ENCODE measurements at places on chromosomes 7 and 10. TPM values are rescaled to one million over a fixed set of nuclear protein-coding genes. Genes with fewer than 3 reads are reported as not detected.
A peak's percentile ranks its signal among the peaks of the same experiment; 100 is the strongest.

The ZNF282 gene
- total RNA-seq: 54.6 TPM

The PRPS1L1 gene
- total RNA-seq: not detected

The CARD11 gene
- 11.4 TPM for total RNA-seq

The PTPRZ1 gene
- total RNA-seq: 0.04 TPM

The ZNF117 gene
- total RNA-seq: 8.5 TPM

The PRKG1 gene
- 0.22 TPM for total RNA-seq

The ERVW-1 gene
- total RNA-seq: not detected

The FGL2 gene
- 0.11 TPM for total RNA-seq

DNA sequence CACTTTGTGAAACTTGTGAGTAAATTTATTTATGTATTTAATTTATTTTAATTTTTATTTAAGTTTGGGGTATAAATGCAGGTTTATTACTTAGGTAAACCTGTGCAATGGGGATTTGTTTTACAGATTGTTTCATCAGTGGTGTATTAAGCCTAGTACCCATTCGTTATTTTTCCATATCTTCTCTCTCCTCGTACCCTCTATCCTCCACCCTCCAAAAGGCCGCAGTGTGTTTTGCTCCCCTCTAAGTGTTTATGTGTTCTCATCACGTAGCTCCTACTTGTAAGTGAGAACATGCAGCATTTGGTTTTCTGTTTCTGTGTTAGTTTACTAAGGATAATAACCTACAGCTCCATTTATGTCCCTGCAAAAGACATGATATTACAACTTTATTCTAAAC lies 145.4 kb upstream of the SMIM30 start:
- H3K27me3 ChIP-seq: no peaks in the 10 kb centered on the region
- DNase-seq: peak; percentile 38
- no peaks in the 10 kb centered on the region for H3K4me1 ChIP-seq
- peak overlapping the region; percentile 65 for H3K27ac ChIP-seq
- no peaks in the 10 kb centered on the region for H3K36me3 ChIP-seq

DNA sequence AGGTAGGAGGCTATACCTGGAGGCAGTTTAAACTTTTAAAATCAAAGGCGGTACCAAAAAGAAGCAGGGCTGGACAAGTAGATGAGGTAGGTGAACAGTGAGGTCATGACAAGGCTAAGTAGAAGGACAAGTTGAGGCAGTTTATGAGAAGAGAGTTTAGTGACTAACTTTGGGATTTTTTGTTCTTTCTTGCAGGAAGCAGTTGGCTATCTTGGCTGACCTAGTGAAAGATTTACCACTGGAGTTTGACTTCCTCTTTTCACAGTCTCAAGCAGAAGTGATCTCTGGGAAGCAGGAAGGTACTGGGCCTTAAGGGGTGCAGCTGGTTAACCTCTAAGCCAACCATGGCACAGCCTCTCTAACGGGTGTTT lies 26.3 kb downstream of the ENTPD7 start:
- no peak for DNase-seq
- peaks cover 4% of the 10 kb centered on the region for H3K36me3 ChIP-seq
- no peaks in the 10 kb centered on the region for H3K27me3 ChIP-seq
- H3K4me3 ChIP-seq: no peak overlapping the region
- H3K27ac ChIP-seq: peak overlapping the region; percentile 72

DNA sequence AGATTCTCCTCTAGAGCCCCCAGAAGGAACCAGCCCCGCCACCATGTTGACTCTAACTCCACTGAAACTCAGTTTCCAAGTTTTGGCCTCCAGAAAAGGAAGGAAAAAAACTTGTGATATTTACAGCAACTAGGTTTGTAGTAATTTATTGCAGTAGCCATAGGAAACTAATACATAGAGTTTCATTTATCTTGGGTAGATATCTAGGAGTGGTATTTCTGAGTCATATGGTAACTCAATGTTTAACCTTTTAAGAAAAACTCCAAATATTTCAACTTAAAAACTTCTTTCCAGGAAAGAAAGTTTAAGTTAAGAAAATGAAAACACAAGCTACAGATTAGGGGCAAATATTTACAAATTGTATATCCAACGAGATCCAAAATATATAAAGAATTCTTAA lies 576.7 kb downstream of the KCNMA1 start:
- H3K36me3 ChIP-seq: no peaks in the 10 kb centered on the region
- H3K4me1 ChIP-seq: no peaks in the 10 kb centered on the region
- H3K27me3 ChIP-seq: no peaks in the 10 kb centered on the region

DNA sequence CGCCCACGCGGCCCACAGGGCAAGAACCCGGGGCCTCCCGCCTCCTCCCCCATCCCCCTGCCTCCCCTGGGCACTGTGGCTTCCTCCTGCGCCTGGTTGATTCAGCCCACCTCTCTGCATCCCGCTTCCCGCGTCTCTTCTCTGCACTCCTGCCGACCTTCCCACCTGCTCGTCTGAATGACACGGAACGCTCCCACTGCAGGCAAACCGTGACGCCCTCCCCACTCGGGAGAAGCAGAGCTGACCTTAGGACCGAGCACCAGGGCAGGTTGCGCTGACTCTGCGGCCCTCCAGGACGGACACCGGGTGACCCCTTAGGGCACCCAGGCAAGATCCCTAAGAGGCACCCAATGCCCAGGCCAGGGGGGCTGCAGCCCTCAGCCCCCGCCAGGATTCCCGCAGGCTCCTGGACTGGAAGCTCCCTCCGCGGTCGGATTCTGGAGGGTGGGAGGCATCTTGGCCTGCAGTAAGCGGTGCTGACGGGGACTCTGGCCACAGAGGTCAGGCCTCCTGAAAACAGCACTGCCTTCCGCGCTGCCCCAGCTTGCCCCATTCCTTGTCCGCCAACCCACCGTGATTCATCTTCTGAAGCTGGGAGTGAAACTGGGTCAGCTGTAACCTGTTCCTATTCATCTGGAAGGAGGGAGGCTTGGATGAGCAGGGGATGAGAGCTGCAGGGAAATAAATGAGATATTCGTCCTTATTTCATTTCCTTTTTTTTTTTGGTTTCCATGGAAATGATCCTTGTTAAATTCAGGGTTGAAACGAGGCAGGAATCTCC lies 990 bp downstream of the CALML3 start:
- H3K27ac ChIP-seq: no peak overlapping the region
- no peak overlapping the region for H3K4me3 ChIP-seq
- peaks cover 32% of the 10 kb centered on the region for H3K4me1 ChIP-seq
- H3K27me3 ChIP-seq: no peaks in the 10 kb centered on the region
- no peak for DNase-seq

DNA sequence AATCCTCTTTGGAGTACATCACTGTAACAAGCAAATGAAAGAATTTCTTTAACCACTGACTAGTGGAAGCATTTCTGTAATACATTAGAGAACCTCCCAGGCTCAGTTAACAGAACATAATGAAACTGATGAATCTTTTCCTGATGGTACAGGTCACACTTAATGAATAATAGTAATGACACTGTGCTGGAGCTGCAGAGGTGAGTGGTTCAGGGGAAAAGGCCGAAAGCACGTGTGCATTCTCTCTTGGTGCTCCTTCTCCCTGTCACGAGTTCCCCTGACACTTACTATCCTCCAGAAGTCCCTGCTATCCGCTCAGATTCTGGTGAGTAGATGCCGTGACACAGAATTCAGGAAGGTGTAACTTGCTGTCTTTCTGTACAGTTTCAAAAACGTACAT lies 8.0 kb downstream of the HIPK2 start:
- H3K36me3 ChIP-seq: peaks cover 7% of the 10 kb centered on the region
- H3K27ac ChIP-seq: no peak overlapping the region
- DNase-seq: no peak
- H3K27me3 ChIP-seq: no peaks in the 10 kb centered on the region
- no peak overlapping the region for H3K4me3 ChIP-seq

- H3K27me3 ChIP-seq: no peaks in the 10 kb centered on the region
- H3K4me3 ChIP-seq: peak overlapping the region; percentile 31
- H3K4me1 ChIP-seq: peaks cover 39% of the 10 kb centered on the region
- peak overlapping the region; percentile 98 for H3K27ac ChIP-seq
Measured at GRCh38 chr7:5428478-5429252, 5.0 kb upstream of the TNRC18 start.

GRCh38 chr10:81876253-81877077 lies 1.5 kb downstream of the NRG3 start:
- no peaks in the 10 kb centered on the region for H3K36me3 ChIP-seq
- no peak overlapping the region for H3K27ac ChIP-seq

- H3K27me3 ChIP-seq: peaks cover 7% of the 10 kb centered on the region
- H3K36me3 ChIP-seq: no peaks in the 10 kb centered on the region
- no peak overlapping the region for H3K27ac ChIP-seq
- DNase-seq: no peak
- no peaks in the 10 kb centered on the region for H3K4me1 ChIP-seq
Measured at GRCh38 chr7:123666492-123666891, 10.8 kb downstream of the LMOD2 start.

GRCh38 chr10:48306870-48307710 lies 613 bp downstream of the MAPK8 start:
- peaks cover 9% of the 10 kb centered on the region for H3K4me1 ChIP-seq
- DNase-seq: peak; percentile 78
- H3K4me3 ChIP-seq: peak overlapping the region; percentile 81
- no peaks in the 10 kb centered on the region for H3K27me3 ChIP-seq
- H3K36me3 ChIP-seq: peaks cover 16% of the 10 kb centered on the region

- no peaks in the 10 kb centered on the region for H3K36me3 ChIP-seq
- no peak for DNase-seq
- H3K4me3 ChIP-seq: no peak overlapping the region
- 0 out of 2 replicates have a peak, but pooled peaks cover 5% of the 10 kb centered on the region for H3K27me3 ChIP-seq
- no peak overlapping the region for H3K27ac ChIP-seq
Measured at GRCh38 chr10:45080331-45080730, 79.6 kb downstream of the ZNF22 start.

GRCh38 chr7:111528331-111528730 lies 34.0 kb downstream of the IMMP2L start:
- no peaks in the 10 kb centered on the region for H3K27me3 ChIP-seq
- no peak for DNase-seq
- no peak overlapping the region for H3K27ac ChIP-seq
- peaks cover 29% of the 10 kb centered on the region for H3K4me1 ChIP-seq
- H3K4me3 ChIP-seq: no peak overlapping the region

GRCh38 chr7:28442540-28443420 lies 30.5 kb downstream of the CREB5 start:
- H3K36me3 ChIP-seq: no peaks in the 10 kb centered on the region
- no peaks in the 10 kb centered on the region for H3K4me1 ChIP-seq
- peaks cover 4% of the 10 kb centered on the region for H3K27me3 ChIP-seq
- no peak overlapping the region for H3K27ac ChIP-seq
- no peak overlapping the region for H3K4me3 ChIP-seq
- no peak for DNase-seq

- H3K36me3 ChIP-seq: peaks cover 27% of the 10 kb centered on the region
- peak; percentile 54 for DNase-seq
- no peak overlapping the region for H3K27ac ChIP-seq
- peaks cover 15% of the 10 kb centered on the region for H3K4me1 ChIP-seq
Measured at GRCh38 chr10:72097448-72098300, 9.3 kb upstream of the SPOCK2 start.

DNA sequence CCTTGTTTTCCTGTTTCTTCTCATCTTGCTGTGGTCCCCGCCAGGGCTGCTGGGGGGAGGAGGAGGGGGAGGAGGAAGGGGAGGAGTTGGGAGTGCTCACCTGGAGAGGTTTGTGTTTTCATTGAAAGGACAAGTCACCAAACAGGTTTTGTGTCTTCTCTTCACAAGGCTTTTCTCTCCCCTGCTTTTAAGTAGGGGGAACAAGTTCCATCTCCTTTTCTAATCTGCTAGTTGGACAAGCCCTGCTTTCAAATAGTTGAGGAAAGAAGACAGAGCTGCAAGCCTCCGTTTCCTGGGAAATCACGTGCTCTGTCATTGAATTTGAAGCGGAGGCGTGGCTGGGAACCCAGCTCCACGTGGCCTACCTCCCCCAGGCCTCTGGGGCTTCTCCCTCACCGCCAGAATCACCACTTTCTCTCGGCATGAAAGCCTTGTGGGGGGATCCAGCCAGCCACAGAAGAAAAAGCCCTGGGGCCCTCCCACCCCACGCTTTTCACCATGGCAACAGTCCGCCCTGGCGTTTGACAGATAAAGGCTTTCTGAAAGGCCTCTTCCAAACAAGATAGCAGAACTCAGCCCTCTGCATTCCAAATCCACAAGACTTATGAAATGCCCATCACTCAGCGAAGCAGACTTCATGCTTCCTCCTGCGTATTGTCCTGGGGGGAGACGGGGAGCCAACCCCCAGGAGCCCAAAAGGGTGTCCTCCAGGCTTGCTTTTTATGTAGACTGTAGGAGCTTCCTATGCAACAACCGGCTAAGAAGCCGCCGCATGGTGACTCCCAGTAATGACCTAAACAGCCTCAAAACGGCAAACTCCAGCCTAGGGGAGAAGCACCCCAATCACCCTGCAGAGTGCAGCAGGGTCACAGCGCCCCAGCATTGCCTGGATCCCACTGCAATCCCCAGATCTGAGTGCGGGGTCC lies 51.7 kb downstream of the PROSER2 start:
- peak; percentile 94 for DNase-seq
- peak overlapping the region; percentile 80 for H3K27ac ChIP-seq
- H3K36me3 ChIP-seq: peaks cover 16% of the 10 kb centered on the region
- peaks cover 39% of the 10 kb centered on the region for H3K4me1 ChIP-seq
- peak overlapping the region; percentile 1 for H3K4me3 ChIP-seq
- no peaks in the 10 kb centered on the region for H3K27me3 ChIP-seq

DNA sequence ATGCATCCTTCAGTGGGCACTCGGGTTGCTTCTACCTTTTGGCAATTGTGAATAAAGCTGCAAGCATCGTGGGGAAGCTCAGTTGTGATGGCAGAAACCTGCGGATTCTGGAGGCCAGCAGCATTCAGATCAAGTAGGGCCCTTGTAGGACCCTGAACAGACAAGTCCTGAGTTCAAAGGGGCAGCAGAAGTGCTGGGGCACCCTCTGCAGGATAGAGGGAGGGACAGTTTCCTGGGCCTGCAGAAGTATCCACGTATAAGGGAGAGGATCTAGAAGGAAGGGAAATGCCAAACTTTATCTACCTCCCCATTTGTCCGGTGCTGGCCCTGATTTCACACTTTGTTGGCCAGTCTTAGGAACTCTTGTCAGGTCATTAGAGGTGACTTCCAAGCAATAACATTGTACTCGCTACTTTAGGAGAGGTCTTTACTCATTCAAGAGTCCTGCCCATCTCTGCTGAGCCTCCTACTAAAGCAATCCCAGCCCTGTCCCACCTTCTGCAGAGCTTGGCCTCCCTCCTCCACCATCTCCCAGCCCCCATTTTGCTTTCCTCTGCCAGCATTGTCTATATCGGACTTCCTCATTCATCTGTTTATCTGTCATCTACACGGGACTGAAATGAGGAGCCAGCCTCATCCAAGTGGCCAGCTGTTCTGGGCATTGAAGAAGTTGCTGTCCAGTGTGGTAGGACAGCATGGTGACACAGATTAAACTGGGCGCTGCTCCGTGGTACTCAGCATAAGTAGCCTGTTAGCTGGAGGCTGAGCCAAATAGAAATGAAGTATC lies 26.6 kb upstream of the R3HCC1L start:
- H3K27me3 ChIP-seq: peaks cover 2% of the 10 kb centered on the region
- no peaks in the 10 kb centered on the region for H3K36me3 ChIP-seq
- H3K4me3 ChIP-seq: no peak overlapping the region
- H3K27ac ChIP-seq: no peak overlapping the region

GRCh38 chr7:28116041-28116440 lies 64.6 kb downstream of the JAZF1 start:
- H3K27me3 ChIP-seq: peaks cover 2% of the 10 kb centered on the region
- no peak overlapping the region for H3K27ac ChIP-seq
- no peak overlapping the region for H3K4me3 ChIP-seq
- no peaks in the 10 kb centered on the region for H3K4me1 ChIP-seq
- DNase-seq: no peak

- no peak for DNase-seq
- no peaks in the 10 kb centered on the region for H3K27me3 ChIP-seq
- H3K4me3 ChIP-seq: no peak overlapping the region
Measured at GRCh38 chr10:76297358-76297757, 865.9 kb downstream of the LRMDA start.
